ENCODE measurements at places on chromosomes 5 and 9.

DNA sequence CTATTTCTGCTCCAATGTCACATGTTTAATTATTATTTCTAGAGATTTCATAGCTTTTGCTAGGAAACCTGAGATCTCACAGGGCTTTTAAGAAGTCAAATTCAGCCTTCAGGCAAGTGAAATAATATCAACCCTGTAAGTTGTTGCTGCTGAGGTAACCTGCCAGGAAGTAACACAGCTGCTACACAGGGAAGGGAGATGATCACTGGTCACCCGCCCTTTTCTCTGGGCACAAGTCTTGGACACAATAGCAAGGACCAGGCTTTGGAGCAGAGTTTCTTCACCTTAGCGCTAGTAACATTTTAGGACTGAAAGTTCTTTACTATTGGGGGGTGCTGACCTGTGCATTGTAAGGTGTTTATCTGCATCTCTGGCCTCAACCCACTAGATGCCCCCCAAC lies 50.1 kb downstream of the PTTG1 start:
- DNase-seq = no peak

GRCh38 chr5:40577718-40578117 lies 102.0 kb upstream of the PTGER4 start:
- no peak for DNase-seq

- peak; percentile 39 for DNase-seq
Observed at GRCh38 chr9:127987103-127987614, 6.4 kb upstream of the EEIG1 start.

DNA sequence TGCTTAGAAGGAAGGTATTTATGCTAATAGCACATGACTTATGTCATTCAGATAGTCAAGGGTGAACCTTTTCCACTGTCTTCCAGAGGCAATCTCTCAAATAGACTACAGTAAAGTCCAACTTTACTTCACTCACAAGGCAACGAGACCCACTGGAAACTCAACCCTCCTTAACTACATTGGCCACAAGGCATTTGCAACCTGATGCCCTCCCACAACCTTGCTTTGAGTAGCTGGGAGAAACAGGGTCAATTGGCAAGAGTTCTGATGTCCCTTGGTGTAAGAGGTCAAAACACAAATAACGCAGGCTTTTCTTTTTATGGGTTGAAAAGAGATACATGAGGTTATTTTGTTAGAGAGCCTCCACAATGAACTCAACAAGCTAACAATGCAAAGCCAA lies 6.1 kb downstream of the GAS1 start:
- no peak for DNase-seq

- no peak for DNase-seq
Observed at GRCh38 chr5:310941-311434, 10.5 kb upstream of the AHRR start.

GRCh38 chr9:94817291-94818177 lies 91.0 kb downstream of the AOPEP start:
- no peak for DNase-seq

- DNase-seq = no peak
Observed at GRCh38 chr5:97102010-97102470, 40.4 kb downstream of the LIX1 start.

- no peak for DNase-seq
Observed at GRCh38 chr9:71685988-71686387, 82.3 kb downstream of the CEMIP2 start.

- DNase-seq = peak; percentile 99
Observed at GRCh38 chr9:82271106-82271561, 282.6 kb downstream of the SPATA31D1 start.

- peak; percentile 29 for DNase-seq
Observed at GRCh38 chr5:140220032-140220697, 45.2 kb downstream of the CYSTM1 start.

DNA sequence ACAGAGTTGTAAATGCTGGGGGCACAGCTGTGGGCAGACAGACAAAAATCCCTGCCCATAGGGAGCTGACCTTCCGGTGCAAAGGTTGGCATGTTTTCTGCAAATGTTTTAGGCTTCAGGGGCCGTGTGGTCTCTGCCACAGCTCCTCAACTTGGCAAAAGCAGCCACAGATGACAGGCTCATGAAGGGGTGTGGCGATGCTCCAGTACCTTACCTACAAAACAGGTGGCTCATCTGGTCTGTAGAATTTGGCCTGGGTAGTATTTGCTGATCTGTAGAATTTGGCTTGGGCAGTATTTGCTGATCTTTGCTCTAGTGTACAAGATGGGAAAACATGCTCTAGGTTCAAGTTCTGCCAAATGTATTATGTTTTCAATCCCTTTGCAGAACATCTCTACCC lies 283.9 kb downstream of the GADD45G start:
- DNase-seq = no peak

GRCh38 chr9:87781331-87781730 lies 55.4 kb downstream of the CTSL start:
- no peak for DNase-seq

DNA sequence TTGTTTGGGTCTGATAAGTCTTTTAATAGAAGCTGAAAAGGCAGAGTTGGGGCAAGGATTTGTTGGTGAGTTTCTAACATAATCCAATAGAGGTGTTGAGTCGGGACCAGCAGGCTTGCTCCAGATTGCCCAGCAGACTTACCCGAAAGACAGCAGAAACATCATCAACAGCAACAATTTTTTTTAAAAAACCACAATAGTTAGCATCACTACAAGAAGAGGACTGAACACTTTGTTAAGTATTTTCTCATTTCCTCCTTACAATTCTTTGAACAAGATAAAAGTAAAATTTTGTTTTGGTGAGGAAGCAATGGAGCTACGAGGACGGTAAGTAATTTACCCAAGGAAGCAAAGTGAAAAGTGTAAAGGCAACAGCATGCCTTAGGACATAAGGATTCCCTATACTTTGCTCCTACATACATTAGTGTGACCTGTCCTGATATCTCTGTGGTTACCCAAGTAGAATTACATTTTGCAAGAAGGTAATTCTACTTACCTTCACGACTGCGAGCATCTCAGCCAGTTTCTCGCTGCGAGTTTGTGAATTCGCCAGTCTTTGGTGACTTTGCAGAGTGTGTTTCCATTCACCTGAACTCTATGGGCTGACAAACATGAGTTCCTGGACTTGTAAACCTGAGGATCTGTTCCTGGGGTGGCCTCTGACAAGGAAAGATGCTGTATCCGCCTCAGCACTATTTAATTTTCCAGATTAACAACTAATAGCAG lies 13.2 kb downstream of the ITK start:
- DNase-seq = no peak
